ENCODE measurements at places on chromosomes 11 and 22.

GRCh38 chr11:43518408-43519160 lies 159.9 kb downstream of the TTC17 start:
- no peak for DNase-seq

DNA sequence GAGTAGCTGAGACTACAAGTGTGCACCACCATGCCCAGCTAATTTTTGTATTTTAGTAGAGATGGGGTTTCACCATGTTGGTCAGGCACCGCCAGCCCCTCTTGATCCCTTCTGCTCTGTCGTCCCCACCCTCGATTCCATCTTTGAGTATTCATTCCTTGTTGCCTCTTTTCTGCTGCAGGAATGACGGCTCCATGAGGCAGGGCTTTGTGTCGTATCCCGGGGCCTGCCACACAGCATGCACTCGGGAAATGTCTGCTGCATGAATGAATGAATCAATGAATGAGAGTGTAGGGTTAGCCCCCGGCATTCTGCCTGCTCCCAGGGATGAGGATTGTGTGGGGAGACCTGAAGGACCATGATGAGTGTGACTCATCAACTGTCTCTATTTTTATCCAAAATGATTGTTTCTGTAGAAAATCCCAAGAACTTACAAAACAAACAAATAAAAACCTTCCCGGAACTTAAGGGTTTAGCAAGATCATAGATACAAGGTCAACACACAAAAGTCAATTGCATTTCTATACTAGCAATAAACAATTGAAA lies 54.6 kb upstream of the SLC22A12 start:
- peak; percentile 63 for DNase-seq

GRCh38 chr11:65314501-65315203 lies at the start of gene CDC42EP2:
Gene CDC42EP2, plus strand, starts transcription at chr11:65314866. Its CDS starts 6,033 bp downstream, at chr11:65320899.
- DNase-seq = peak; percentile 78

DNA sequence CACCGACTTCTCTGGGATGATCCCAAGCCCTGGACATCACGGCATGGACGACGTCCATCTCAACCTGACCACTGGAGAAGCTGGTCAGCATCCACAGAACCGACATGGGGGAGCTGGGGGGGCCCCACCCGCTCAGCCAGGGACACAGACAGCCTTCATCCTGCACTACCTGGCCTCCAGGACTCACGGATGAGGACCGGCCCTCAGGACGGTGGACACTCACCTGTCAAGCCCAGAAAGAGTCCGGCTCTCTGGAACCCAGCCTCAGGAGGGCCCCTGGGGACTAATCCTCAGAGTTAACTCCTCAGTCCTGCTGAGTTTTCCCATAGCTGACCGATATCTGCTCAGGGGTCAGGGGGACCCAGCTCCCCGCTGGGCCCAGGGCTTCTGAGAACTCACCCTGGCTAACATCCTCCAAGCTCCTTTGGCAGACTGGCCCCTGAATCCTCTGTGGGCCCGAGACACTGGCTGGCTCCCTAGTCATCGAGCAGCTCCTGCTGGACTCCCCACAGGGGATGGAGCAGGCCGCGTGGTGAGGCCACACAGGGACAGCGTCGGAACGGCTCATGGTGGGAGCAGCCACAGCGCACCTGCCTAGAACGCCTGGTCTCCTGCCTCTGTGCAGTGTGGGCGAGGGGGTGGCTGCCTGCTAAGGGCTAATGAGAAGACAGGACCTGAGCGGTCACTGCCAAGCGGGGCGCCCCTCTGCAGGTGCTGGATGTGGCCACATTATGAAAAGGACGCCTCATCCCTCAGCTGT lies 649.2 kb downstream of the BRD1 start:
- DNase-seq = no peak

GRCh38 chr11:111512296-111513239 lies at the start of gene BTG4:
Gene BTG4, minus strand, starts transcription at chr11:111512386. Its CDS starts 13,610 bp downstream, at chr11:111498776.
- DNase-seq = peak; percentile 25

DNA sequence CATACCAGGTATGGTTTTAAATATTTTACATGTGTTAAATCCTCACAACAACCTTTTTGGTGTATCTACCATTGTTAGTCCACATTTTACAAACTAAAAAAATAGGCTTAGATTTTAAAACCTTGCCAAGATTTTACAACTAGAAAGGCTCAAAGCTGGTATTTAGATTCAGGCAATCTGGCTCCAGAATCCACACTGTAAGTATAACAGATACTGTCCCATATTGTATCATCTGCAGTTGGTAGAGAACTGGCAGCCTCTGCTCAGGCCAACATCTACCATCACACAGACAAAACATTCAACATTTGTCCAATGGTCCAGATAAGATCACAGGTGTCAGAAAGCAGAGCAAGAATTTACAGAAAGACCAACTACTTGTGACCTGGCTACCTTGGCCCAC lies 30.9 kb downstream of the CSNK2A3 start:
- DNase-seq = no peak

GRCh38 chr11:22878039-22878438 lies 17.8 kb upstream of the CCDC179 start:
- DNase-seq = no peak

DNA sequence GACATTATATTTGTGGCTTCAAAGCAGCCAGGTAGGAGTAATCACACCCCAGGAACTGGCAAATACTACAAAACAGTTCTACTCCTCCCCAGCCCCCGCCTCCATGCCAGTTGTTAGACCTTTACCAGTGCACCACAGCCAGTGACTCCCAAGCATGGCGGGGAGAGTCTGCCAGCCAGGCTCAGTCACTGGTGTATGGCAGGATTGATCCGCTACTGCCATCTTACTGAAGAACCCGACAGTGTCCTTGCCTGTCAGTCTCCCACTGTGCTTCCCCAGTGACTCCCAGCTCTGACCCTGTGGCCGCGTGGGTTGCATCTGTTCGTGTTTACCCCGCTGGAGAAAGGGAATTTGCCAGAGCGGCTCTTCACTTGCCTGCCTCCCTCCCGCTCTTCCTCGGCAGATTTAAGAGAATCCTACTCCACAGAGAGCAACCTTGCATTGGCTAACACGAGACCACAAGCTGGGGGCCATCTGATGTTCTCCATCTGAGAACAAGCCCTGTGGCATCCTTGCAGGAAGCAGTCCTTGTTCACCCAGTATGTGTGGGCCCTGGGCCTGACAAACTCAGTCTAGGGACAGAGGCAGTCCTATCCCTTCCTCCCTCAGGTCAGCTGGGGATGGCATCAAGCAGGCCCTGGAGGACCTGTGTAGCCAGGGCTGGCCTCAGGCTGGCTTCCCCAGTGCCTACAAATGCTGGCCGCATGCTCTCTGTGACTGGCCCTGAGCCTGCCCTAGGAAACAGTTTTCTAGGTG lies 33.1 kb downstream of the GNAZ start:
- DNase-seq = no peak

DNA sequence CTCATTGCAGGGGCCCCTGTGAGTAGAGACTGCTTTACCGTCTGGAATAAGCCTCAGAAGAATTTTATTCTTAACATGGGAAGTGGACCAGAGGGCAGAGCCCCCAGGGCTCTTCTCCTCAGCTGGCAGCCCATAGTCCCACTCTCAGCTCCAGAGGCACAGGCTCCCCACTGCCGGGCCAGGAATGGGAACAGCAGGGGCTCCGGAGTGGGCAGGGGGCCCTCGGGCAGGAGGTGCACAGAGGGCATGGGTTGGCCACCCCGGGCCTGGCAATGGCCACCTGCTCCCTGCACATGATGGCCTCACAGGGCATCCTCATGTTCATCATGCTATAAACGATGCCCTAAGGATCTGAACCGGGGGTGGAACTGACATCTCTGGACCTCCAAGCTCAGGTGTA lies 1469.7 kb downstream of the BRD1 start:
- no peak for DNase-seq

- DNase-seq = no peak
These were observed 13.7 kb upstream of the C11orf96 start for GRCh38 chr11:43928721-43929120.

DNA sequence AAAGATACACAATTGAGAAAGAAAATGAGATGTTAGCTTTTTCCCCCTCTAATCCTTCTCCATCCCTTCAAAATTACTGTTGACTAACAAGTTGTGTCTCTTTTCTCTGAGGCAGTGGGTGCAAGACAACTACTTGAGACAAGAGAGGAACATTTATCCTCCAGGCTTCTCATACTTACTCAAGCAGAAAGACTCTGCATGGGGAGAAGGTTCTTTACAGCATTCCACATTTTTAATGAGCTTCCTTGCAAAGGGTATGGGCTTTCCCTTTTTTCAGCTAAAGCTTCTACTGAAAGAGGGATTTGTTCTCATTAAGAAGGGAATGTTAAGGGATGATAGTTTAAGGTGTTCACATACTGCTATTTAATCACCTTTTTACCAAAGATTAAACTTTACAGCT lies 47.8 kb downstream of the PAX6 start:
- DNase-seq = no peak

DNA sequence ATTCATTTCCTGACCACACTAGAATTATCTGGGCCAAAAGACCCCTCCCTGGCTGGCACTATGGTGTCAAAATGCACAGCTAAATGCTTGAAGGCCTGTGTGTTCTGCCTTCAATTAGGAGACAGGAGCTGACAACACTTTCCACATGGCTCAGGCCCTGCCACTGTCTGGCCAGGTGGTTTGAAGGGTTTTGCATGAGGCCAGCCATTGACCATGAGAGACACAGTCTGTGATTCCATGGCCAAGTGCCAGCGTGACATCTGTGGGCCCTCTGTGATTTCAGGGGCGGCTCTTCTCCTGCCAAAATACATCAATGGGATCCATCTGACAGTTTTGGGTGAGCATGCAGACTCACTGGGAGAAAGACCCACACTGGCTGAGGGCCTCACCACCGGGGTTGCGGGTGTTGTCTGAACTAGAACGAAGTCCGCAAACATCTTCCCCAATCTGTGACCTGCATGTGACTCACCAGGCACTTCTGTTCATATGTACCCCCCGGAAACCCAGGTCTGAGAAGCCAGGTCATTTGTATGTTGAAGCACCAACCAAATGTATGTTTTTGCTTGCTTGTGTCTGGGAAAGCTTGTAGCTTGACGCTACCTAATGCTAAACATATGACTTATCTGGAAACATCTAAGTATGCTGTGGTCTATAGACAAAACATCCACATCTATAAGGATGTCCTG lies 20.7 kb upstream of the NAV2 start:
- peak; percentile 46 for DNase-seq

Measured in fibroblast of skin of back (primary cell).